ENCODE measurements at places on chromosomes 1 and 21.

- DNase-seq: no peak
Measured at GRCh38 chr1:221117548-221117951, 238.3 kb downstream of the HLX start.

DNA sequence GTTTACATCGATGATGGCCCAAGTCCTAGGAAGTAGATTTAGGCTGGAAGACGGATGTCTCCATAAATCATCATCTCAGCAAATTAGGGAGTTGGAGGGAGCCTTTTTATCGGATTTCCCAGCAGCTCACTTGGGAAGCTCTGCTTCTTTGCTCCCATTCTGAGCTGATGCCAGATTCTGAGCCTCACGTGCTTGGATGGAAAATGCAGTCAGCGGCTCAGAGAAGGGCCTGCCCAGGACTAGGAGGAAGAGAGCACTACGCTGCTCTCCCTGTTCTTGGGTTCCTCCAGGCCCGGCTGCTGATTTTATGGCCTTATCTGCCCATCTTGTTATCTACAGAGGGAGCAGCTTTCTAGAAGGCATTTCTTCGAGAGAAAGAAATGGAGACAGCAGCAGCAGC lies 42.0 kb downstream of the UBIAD1 start:
- no peak for DNase-seq

- DNase-seq: no peak
Measured at GRCh38 chr1:208423526-208423925, 179.3 kb upstream of the PLXNA2 start.

- DNase-seq: no peak
Measured at GRCh38 chr1:34697818-34698217, 57.0 kb upstream of the GJB5 start.

GRCh38 chr1:93079685-93080141 lies 630 bp downstream of the MTF2 start:
- DNase-seq: no peak

- DNase-seq: no peak
Measured at GRCh38 chr1:94022471-94023189, 98.3 kb downstream of the ABCA4 start.

Measured in Right ventricle myocardium inferior (tissue), 1 donor.